ENCODE measurements at places on chromosomes 12 and 14. TPM values are rescaled to one million over a fixed set of nuclear protein-coding genes. Genes with fewer than 3 reads are reported as not detected.

Gene PRKCH
- total RNA-seq = 17.6 TPM

Gene ASCL1
- total RNA-seq = not detected

DNA sequence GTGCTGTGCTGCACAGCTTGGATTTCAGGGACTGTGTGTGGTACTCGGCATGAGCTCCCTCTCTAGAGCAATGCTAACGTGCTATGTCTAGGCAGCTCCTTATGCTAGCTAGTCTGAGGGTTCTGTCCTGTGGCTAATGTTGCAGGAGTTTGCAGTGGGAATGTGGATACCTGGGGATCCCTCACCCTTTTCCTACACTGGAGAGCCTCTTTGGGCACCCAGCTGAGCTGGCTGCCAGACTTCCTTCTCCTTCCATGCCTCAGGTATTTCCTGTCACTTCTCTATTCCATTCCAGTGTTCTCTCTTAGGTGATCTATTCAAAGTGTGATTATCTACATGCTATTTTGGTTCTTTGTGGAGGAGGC is 64.9 kb downstream of the FBXO33 start:
- DNase-seq = no peak

Gene IFNG-AS1
- 1.0 TPM for total RNA-seq

Gene EXOC3L4
- 0.91 TPM for total RNA-seq

DNA sequence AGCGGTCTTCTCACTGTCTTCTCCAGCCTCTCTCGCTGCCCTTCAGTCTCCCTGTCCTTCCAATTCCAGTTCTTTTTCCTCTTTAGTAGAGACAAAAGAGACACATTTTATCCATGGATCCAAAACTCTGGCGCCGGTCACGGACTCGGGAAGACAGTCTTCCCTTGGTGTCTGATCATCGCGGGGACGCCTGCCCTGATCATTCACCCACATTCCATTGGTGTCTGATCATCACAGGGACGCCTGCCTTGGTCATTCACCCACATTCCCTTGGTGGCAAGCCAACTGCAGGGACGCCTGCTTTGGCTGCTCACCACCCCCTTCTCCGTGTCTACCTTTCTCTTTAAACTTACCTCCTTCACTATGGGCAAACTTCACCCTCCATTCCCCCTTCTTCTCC is 619.5 kb downstream of the RERGL start:
- no peak for DNase-seq

Gene KRT79
- total RNA-seq = 0.16 TPM

Data from left cardiac atrium (tissue), 4 donors.